ENCODE measurements at places on chromosomes 2 and 18.

GRCh38 chr2:53210538-53210937 lies 557.1 kb upstream of the CHAC2 start:
- no peak for DNase-seq

GRCh38 chr2:159093497-159093896 lies 125.1 kb downstream of the TANC1 start:
- no peak for DNase-seq

- no peak for DNase-seq
These were observed 157.1 kb downstream of the MC4R start for GRCh38 chr18:60215432-60215831.

DNA sequence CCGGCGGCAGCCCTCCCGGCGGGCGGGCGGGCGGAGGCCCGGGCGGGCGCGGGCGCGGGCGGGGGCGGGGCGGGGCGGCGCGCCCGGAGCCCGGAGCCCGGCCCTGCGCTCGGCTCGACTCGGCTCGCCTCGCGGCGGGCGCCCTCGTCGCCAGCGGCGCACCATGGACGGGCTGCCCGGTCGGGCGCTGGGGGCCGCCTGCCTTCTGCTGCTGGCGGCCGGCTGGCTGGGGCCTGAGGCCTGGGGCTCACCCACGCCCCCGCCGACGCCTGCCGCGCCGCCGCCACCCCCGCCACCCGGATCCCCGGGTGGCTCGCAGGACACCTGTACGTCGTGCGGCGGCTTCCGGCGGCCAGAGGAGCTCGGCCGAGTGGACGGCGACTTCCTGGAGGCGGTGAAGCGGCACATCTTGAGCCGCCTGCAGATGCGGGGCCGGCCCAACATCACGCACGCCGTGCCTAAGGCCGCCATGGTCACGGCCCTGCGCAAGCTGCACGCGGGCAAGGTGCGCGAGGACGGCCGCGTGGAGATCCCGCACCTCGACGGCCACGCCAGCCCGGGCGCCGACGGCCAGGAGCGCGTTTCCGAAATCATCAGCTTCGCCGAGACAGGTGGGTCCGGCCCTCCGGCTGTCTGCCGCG lies at the start of gene INHBB:
TSS of gene INHBB (plus strand) at position 111 of the 641 bp plus-strand sequence. CDS start at position 164, 53 bp downstream.
- DNase-seq, result no peak

DNA sequence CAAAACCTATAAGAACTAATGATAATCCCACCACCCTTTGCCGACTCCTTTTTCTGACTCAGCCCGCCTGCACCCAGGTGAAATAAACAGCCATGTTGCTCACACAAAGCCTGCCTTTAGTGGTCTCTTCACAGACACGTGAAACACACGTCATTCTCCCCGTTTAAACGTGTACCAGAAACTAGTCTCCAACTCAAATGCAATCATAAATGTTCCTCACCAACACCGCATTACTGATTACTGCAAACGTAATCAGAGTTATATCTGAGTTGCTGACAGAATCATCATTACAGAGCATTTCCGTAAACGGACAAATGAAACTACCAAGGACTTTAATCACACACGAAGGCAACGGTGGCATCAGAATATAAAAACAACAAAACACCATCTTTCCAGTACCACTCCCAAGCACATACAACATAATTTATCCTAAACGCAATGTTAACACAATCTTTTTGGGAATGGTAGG lies 1.9 kb downstream of the CLK1 start:
- no peak for DNase-seq

DNA sequence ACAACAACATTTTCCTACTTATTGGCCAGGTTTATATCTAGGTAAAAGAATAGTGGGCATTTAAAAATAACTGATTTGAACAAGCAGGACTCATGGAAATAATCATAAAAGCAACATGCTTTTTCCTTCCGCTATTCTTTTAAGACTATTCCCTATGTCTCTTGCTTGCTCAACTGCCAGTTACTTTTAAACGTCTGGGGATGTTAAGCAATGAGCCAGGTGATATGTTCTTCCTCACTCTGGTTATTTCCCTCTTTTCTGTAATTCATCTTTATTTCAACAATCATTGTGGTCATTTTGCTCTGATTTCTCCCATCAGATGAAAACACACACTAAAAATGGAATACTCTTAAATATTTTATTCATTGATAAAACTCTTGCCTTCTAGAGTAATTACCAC lies 33.4 kb upstream of the SLC8A1 start:
- no peak for DNase-seq
